ENCODE measurements at places on chromosomes 7 and 10. TPM values are rescaled to one million over a fixed set of nuclear protein-coding genes. Genes with fewer than 3 reads are reported as not detected.

GRCh38 chr10:70274643-70275042 lies 9.2 kb downstream of the NPFFR1 start:
- H3K4me3 ChIP-seq = no peak overlapping the region
- peaks cover 12% of the 10 kb centered on the region for H3K27me3 ChIP-seq
- H3K4me1 ChIP-seq = peaks cover 3% of the 10 kb centered on the region
- H3K36me3 ChIP-seq = no peaks in the 10 kb centered on the region
- no peak for DNase-seq
- no peak overlapping the region for H3K27ac ChIP-seq

GRCh38 chr10:49131507-49132361 lies 2.1 kb downstream of the FAM170B start:
- no peak for DNase-seq
- H3K4me3 ChIP-seq = no peak overlapping the region
- H3K27ac ChIP-seq = no peak overlapping the region

- peaks cover 5% of the 10 kb centered on the region for H3K4me1 ChIP-seq
- no peak overlapping the region for H3K4me3 ChIP-seq
- no peak overlapping the region for H3K27ac ChIP-seq
- peaks cover 43% of the 10 kb centered on the region for H3K36me3 ChIP-seq
- DNase-seq = no peak
- H3K27me3 ChIP-seq = no peaks in the 10 kb centered on the region
Measured at GRCh38 chr10:95616446-95616845, 40.1 kb downstream of the ALDH18A1 start.

- H3K36me3 ChIP-seq = peaks cover 12% of the 10 kb centered on the region
- peaks cover 33% of the 10 kb centered on the region for H3K4me1 ChIP-seq
- H3K27ac ChIP-seq = no peak overlapping the region
- no peaks in the 10 kb centered on the region for H3K27me3 ChIP-seq
Measured at GRCh38 chr7:137931823-137932222, 70.1 kb downstream of the CREB3L2 start.

- H3K27ac ChIP-seq = no peak overlapping the region
- H3K36me3 ChIP-seq = no peaks in the 10 kb centered on the region
- DNase-seq = no peak
- H3K27me3 ChIP-seq = peaks cover 2% of the 10 kb centered on the region
- H3K4me1 ChIP-seq = peaks cover 13% of the 10 kb centered on the region
Measured at GRCh38 chr7:26103596-26103995, 48.4 kb upstream of the NFE2L3 start.

DNA sequence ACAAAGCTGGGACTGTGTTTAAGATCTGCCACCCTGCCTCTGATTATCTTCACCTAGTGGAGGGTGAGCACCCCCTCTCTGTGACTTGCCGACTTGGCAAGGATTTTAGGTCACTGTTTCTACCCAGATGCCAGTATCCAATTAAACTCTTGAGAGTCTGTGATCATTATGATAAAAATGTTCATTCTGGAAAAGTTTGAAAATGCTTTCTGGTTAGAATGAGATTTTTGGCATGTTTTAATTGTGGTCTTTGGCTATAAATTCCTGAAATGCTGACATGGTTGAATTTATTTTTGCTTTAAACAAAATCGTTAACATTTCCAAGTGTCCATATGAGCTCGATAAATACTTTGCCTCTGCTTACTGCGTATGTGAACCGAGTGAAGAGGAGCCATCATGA lies 221.4 kb downstream of the BICC1 start:
- H3K4me1 ChIP-seq = no peaks in the 10 kb centered on the region
- H3K4me3 ChIP-seq = no peak overlapping the region
- H3K27me3 ChIP-seq = no peaks in the 10 kb centered on the region
- no peak for DNase-seq
- H3K36me3 ChIP-seq = no peaks in the 10 kb centered on the region

GRCh38 chr10:123428391-123428790 lies 237.8 kb upstream of the GPR26 start:
- DNase-seq = peak; percentile 3
- no peaks in the 10 kb centered on the region for H3K4me1 ChIP-seq
- H3K36me3 ChIP-seq = no peaks in the 10 kb centered on the region
- H3K27ac ChIP-seq = no peak overlapping the region

- no peaks in the 10 kb centered on the region for H3K4me1 ChIP-seq
- no peaks in the 10 kb centered on the region for H3K27me3 ChIP-seq
- no peak for DNase-seq
- H3K27ac ChIP-seq = no peak overlapping the region
- no peaks in the 10 kb centered on the region for H3K36me3 ChIP-seq
- H3K4me3 ChIP-seq = no peak overlapping the region
Measured at GRCh38 chr7:130490888-130491804, 739 bp upstream of the MEST start.

DNA sequence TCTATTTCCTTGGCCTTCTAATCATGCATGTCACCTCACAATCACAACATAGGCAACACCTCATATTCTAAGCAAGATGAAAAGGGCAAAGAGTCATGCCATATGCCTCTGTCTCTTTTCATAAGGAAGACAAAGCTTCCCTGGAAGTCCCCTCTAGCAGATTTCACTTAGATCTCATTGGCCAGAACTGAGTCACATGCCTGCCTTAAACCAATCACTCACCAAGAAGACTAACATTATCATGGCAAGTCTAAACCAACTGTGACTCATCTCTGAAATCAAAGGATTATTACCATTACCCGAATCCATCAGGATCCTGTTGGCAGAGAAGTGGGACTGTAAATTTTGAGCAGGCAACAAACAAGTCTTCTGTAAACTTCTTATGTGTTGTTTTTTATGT lies 27.8 kb downstream of the CAV1 start:
- no peak overlapping the region for H3K4me3 ChIP-seq
- DNase-seq = no peak
- H3K4me1 ChIP-seq = no peaks in the 10 kb centered on the region
- H3K27me3 ChIP-seq = no peaks in the 10 kb centered on the region

DNA sequence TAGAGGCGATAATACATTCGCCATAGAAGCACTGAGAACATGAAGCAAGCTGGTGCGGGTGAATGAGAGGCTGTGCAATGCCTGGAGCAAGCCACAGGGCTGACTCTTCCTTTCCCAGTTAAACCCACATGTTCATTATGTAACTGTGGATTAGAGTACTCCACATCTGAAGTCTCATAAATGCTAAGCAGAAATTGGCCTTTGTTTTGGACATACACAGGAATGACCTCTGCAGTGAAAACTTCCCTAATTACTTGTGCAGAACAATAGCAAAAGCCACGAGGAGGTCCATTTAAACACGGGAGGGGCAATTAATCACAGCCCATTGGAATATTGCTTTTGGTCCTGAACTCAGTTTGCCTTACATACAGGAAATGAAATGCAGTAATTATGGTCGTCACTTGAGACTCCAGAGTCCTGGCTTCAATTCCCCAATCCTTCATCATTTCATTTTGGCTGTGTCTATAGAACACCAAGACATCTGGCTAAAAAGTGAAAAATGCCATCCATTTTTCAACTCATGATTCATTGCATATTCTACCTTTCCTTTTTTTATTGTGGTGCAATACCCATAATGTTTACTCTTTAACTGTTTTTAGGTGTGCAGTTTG lies 78.7 kb upstream of the CXCL12 start:
- H3K27ac ChIP-seq = no peak overlapping the region
- no peak for DNase-seq
- no peaks in the 10 kb centered on the region for H3K4me1 ChIP-seq
- H3K36me3 ChIP-seq = no peaks in the 10 kb centered on the region
- H3K27me3 ChIP-seq = no peaks in the 10 kb centered on the region
- no peak overlapping the region for H3K4me3 ChIP-seq

The ATP5MK gene
- polyA plus RNA-seq = 975 TPM
